ENCODE measurements at places on chromosomes 1 and 21.

GRCh38 chr1:168825820-168826219, 96.8 kb upstream of the DPT start:
- DNase-seq, result no peak

GRCh38 chr1:29453502-29454240, 217.3 kb downstream of the PTPRU start:
- peak; percentile 39 for DNase-seq

GRCh38 chr1:38235705-38236104, 189.1 kb upstream of the POU3F1 start:
- no peak for DNase-seq

DNA sequence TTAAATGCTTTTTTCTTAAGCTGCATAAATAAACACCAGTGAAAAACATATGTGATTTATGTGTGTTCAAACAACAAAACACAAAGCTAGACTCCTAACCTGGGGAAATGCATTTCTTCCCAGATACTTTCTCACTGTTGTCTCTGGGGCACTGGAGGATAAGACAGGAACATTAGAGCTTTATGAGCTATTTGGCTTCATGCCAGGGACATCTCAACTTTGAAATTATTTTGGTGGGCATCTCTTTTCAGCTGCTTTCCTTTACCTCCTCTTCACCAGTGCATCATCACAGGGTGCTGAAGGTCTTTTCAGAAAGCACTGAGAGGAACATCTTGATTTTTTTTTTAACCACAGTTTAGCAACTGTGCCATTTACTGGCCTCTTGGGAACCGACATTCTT, 212.9 kb downstream of the DNM3 start:
- no peak for DNase-seq

DNA sequence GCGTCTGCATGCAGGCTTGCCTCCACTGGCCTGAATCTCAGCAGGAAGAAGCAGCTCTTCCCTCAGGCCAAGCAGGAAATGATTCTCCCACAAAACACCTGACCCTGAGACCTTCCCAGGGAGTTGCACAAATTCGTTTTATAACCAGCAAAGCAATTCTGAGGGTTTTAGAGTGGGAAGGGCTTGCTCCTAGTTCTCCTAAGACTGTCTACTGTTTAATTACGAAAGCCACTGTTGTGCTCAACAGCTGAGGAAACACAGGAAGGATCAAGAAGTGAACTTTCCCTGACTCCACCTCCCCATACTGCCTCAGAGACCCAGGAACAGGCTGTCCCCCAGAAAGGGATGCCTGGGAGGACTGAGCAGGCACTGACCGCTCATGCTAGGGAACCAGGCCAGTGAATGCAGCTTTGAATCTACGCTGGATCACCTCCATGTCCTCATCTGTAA, 37.0 kb upstream of the PUM1 start:
- DNase-seq, result no peak

DNA sequence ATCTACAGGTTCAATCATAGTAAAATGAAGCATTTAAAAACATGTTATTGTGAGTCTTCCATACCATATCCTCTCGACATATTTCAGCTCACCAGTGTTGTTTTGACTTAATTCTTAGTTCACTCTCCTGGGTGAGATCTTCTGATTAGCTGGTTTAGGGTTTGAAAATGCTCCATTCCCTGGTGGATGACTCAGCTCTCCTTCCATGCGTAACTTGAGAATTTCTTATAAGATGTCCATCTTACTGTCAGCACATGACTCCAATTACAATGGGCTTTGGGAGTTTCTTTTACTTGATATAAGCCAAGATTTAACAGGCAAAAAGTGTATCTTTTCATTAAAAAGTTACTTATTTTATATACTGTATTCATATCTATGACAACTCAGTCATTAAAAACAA, 476.5 kb downstream of the BRINP3 start:
- DNase-seq, result no peak

- DNase-seq, result no peak
Observed at GRCh38 chr1:119622311-119623192, 25.5 kb downstream of the ZNF697 start.

DNA sequence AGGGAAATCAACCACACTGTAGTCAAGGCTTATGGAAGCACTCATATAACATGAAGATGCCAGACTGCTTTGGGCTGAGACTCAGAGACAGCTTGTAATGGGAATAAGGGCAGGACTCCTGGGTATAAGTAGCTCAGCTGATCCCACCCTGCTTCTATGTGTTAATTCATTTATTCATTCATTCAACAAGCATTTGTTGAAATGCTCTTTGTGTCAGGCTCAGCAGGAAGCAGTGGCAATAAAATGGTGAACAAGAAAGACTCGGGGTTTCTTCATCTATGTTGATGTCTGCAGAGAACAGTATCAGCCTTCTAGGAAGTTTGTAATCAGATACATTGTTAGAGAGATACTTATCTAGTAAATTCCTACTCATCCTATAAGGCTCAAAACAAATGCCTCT, 145.5 kb upstream of the DMRTA2 start:
- no peak for DNase-seq

- DNase-seq, result peak; percentile 54
Observed at GRCh38 chr1:116433275-116434257, 60.5 kb downstream of the ATP1A1 start.

DNA sequence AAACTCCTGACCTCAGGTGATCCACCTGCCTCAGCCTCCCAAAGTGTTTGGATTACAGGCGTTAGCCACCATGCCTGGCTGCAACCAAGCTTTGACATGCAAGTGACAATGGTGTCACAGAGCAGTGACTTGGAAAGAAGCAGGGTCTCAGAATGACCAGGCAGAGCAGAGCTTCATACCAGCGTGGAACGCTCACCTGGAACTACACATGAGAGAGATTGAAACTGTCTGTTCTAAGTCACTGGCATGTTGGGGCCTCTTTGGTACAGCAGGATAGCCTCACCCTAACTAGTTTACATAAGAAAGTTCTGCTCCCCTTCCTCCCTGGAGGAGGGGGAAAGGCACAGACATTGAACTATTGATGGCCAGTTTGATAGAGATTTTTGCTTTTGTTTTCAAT, 47.5 kb upstream of the ITPKB start:
- DNase-seq, result no peak

DNA sequence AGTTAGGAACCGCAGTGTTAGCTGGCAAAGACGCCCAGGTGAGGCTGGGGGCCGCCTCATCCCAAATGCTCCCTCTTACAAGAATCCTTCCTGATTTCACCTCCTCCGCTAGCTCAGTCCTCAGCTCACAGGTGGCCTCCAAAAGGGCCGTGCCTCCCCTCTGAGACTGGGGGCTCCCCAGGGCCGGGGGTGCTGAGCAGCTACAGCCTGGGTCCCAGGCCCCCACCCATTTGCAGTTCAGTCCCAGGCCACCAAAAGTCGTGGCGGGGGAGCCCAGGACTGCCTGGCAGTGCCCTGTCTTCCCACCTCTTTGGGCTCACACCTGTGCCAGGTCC, 29.6 kb downstream of the RNU1-1 start:
- DNase-seq, result no peak

DNA sequence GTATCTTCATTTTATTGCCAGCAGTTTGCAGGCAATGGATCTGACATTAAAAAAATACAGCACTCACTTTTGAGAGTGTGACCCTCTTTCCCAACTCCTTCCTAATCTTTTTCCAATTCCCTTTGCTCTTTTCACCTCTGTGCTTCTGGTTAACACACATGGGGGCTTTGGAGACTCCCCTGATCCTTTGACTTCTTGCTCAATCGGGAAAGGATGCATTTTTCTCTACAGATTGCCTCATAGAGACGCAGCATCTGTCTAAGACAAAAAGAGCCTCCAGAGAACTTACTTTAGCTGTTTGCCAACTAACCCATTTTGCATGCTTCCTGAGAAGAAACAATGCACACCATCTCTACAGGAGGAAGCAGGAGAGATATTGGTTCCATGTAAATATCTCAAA, 378.3 kb downstream of the PBX1 start:
- DNase-seq, result no peak

DNA sequence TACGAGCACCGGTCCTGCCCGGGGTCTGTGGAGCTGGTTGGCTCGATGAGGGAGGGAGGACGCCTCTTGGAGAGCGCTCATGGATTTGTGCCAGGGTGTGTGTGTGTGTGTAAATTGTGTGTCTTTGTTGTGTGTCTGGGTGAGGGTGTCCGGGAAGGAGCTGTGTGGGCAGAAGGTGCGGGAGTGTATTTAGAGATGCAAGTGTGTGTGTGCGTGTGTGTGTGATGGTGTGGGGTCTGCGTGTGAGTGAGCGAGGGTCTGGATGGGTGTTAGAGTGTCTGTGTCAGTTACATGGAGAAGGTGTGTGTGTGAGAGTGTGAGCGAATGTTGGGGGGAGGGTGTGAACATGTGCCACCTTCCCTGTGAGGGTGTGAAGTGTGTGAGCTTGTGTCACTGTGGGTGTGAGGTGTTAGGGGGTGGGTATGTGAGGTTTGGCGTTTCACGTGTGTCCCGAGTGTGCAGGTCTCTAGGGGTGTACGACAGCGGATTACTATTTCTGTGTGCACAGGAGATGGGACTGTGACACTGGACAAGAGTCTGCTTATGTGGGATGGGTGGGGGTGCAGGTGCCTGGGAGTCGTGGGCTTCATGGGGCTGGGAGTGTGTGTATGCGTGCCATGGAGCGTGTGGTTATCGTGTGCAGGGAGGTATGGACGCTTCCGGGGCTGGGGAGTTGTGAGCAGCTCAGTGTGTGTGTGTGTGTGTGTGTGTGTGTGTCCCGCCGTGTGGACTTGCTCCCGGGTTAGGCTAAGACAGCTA, 880 bp downstream of the IGSF21 start:
- peak; percentile 53 for DNase-seq

- DNase-seq, result no peak
Observed at GRCh38 chr1:16371725-16372124, 4.7 kb downstream of the SZRD1 start.

- DNase-seq, result no peak
Observed at GRCh38 chr1:205677167-205677566, 3.1 kb downstream of the SLC45A3 start.

DNA sequence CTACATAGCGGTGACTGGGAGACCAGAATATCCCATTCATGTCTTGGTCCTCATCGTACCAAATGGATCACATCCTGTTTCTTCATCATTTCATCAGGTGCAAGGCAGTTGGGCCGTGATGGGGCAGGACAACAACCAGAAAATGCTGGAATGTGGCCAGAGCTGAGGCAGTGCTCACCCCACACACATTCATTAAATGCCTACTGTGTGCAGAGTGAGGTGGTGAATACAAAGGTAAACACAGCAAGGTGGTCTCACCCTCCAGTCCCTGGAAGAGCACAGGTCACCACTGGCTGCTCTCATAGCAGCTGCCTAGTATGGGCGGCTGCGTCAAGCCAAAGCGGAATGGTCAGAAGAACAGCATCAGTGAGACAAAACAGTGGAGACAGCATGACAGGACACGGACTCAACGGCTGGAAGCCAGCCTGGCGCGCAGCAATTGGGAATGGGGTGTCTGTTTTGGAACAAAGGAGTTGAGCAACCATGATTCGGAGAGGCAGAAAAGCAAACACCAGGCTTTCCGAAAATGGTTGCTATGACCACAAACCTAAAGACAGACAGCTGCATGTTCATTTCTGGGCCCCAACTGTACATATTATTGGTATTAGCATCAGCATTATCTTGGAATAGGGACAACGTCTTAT, 5.6 kb upstream of the ADAMTSL4 start:
- DNase-seq, result no peak

All from cerebellar cortex (tissue), 1 donor.